ENCODE measurements at places on chromosomes 5 and 9.

DNA sequence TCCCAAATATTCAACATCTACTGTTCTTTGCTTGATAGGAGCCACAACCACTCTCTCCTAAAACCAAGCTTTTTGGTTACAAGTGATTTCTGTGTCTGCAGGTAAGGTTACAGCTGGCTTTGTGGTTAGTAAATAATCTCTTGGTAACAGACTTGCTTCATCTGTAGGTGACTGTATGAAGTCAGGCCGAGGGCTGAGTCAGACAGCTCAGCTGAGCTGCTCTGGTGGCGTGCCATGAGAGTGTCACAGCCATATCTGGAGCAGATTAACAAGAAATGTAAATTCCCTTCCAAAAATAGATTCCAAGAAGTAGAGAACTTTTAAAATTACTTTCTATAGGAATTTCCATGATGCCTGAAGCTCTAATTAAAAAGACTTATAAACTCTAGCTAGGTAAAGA lies 23.7 kb upstream of the TAS2R1 start:
- DNase-seq: no peak
- H3K4me3 ChIP-seq: no peak overlapping the region
- H3K36me3 ChIP-seq: no peaks in the 10 kb centered on the region
- no peak overlapping the region for H3K27ac ChIP-seq
- no peaks in the 10 kb centered on the region for H3K27me3 ChIP-seq

- no peak overlapping the region for H3K4me3 ChIP-seq
- no peak for DNase-seq
- H3K4me1 ChIP-seq: peaks cover 7% of the 10 kb centered on the region
- H3K36me3 ChIP-seq: no peaks in the 10 kb centered on the region
- no peak overlapping the region for H3K27ac ChIP-seq
Measured at GRCh38 chr9:70441622-70442021, 27.2 kb upstream of the KLF9 start.

DNA sequence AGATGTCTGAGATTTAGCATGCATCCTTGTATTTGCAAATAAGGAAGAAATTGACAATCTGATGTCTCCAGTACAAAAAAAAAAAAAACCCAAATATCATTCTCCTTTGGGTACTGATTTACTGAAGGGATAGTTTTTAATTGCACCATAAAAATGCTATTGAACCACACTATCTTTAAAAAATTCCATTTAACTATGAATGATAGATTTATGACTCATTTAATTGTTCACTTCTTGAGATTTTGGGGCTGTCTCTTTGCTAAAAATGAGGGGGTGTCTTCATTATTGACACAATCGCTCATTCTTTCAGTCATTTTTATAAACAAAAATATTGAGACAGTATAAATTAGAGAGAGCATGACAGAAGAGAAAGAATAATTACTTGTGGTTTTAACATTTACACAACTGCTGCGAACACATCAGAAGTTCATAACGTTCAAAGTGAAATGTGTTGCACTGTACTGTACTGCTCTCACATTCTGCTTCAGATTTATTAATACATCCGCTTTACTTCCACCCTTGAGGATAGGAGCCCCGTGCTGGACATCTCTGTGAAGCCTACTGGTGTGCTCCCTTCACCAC lies 142.3 kb downstream of the MEF2C start:
- H3K36me3 ChIP-seq: no peaks in the 10 kb centered on the region
- H3K27me3 ChIP-seq: peaks cover 9% of the 10 kb centered on the region
- H3K27ac ChIP-seq: no peak overlapping the region
- H3K4me1 ChIP-seq: peaks cover 2% of the 10 kb centered on the region

DNA sequence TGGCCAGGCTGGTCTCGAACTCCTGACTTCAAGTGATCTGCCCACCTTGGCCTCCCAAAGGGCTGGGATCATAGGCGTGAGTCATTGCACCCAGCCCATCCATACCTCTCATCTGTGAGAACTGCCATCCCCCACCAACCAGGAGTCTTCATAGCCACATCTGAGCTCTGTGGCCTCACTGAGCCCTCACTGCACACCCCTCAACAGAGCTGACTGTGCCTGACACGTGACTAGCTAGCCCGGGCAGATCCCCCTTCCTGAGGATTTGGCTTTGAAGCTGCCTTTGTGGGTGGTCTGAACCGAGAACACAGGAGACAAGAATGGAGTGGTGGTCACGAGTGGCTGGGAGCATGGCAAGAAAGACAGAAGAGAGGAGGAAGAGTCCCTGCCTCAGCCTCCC lies 15.6 kb downstream of the AK8 start:
- H3K4me1 ChIP-seq: peaks cover 13% of the 10 kb centered on the region
- no peak overlapping the region for H3K27ac ChIP-seq
- no peak for DNase-seq
- no peaks in the 10 kb centered on the region for H3K36me3 ChIP-seq
- H3K4me3 ChIP-seq: no peak overlapping the region

GRCh38 chr5:94784536-94785505 lies 166.4 kb downstream of the SLF1 start:
- H3K4me1 ChIP-seq: peaks cover 2% of the 10 kb centered on the region
- DNase-seq: no peak
- no peaks in the 10 kb centered on the region for H3K27me3 ChIP-seq
- no peaks in the 10 kb centered on the region for H3K36me3 ChIP-seq
- H3K4me3 ChIP-seq: no peak overlapping the region
- H3K27ac ChIP-seq: no peak overlapping the region

DNA sequence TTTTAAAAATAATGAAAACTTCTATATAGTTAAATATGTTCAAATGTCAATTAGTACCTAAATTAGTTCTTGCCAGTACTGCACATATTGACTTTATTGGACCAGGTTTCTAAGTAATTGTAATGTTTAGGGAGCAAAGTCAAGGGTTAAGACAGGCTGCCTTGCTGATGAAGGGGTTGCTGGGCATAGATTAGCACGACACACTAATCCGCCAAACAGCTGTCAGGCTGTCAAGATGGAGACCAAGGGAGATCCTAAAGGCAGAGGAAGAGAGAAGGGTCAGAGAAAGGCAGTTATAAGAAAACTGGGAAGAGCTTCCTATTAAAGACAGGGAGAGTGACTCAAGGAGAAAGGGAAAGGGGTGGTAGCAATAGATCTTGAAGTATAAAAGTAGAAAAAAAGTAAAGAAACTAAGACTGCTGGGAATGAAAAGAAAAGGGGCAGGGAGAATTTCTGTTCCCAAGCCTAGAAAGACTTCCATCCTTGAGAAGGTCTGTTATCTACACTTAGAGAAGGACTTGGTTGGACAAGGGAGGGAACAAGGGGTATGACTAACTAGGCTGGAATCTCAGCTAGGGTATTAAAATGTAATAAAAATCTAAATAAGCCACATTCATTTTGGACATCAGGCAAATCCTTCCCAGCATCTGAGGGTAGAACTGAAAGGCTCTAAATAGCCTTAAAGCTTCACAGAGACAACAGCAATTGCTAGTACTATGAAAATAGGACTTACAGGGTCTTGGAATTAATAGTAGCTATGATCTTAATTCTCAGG lies 188.7 kb downstream of the FBXL17 start:
- no peak overlapping the region for H3K4me3 ChIP-seq
- H3K27ac ChIP-seq: no peak overlapping the region
- no peaks in the 10 kb centered on the region for H3K27me3 ChIP-seq
- H3K36me3 ChIP-seq: peaks cover 4% of the 10 kb centered on the region
- no peak for DNase-seq

GRCh38 chr9:68533678-68534077 lies 7.0 kb downstream of the TMEM252 start:
- no peak overlapping the region for H3K4me3 ChIP-seq
- peaks cover 8% of the 10 kb centered on the region for H3K27me3 ChIP-seq
- DNase-seq: no peak

DNA sequence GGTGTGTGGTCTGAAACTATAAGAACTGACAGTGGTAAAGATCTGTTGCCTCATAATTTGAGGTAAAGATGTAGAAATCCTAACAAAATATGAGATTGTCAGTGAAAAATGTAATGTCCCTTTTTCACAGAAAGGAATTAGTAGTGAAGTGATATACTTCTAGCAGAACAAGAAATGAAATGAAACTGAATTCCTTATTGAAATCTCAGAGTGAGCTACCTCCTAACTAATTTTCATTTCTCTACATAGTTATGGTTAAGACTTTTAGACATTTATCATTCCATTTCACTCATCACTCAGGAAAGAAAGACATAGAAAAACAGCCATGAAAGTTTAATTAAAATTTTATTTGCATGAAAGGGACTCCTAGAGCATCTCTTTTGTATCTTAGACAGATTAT lies 48.7 kb downstream of the TMEM174 start:
- H3K36me3 ChIP-seq: no peaks in the 10 kb centered on the region
- no peak overlapping the region for H3K27ac ChIP-seq
- DNase-seq: no peak
- no peaks in the 10 kb centered on the region for H3K4me1 ChIP-seq
- peaks cover 74% of the 10 kb centered on the region for H3K27me3 ChIP-seq

DNA sequence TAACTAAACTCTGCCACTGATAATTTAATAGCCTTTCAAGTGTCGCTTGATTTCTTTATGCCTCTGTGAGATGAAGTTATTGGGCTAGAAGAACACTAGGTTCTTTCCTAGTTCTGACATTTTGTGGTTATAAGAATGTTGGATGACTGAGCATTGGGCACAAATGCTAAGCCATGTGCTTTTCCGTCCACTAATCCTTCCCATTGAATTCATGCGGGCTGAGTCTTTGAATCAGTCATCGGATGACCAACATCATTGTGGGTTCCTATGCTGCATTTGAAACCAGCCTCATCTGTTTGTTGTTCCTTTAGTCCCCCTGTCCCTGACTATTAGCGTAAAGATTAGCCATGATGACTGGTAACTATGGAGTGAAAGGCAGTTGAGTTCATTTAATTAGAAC lies 58.5 kb downstream of the ALDH1A1 start:
- no peaks in the 10 kb centered on the region for H3K4me1 ChIP-seq
- no peak overlapping the region for H3K4me3 ChIP-seq
- DNase-seq: no peak
- H3K27me3 ChIP-seq: peaks cover 7% of the 10 kb centered on the region
- no peak overlapping the region for H3K27ac ChIP-seq
- H3K36me3 ChIP-seq: no peaks in the 10 kb centered on the region

DNA sequence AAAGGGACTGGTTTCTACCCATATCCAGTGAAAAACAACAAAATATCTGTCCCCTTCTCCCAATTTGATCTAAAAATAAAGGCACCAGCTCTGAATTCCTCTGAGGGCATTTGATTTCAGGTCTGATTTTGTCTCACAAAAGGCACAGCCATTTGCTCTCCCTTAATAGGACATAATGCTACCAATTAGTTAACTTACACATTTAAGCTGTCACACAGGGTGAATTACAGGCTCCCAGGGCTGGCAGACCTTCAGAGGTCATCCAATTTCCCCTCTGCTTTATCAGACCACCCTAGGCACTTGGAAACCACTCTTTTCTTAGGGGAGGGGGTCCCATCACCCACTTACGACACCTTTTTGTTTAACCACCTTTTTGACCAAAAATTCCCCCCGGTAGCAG lies 319.9 kb downstream of the SPOCK1 start:
- no peak for DNase-seq
- no peak overlapping the region for H3K27ac ChIP-seq
- peaks cover 5% of the 10 kb centered on the region for H3K27me3 ChIP-seq
- no peaks in the 10 kb centered on the region for H3K4me1 ChIP-seq
- no peaks in the 10 kb centered on the region for H3K36me3 ChIP-seq

- H3K4me1 ChIP-seq: no peaks in the 10 kb centered on the region
- no peaks in the 10 kb centered on the region for H3K36me3 ChIP-seq
- H3K4me3 ChIP-seq: no peak overlapping the region
- no peak overlapping the region for H3K27ac ChIP-seq
- DNase-seq: no peak
Measured at GRCh38 chr5:118548761-118549720, 439.3 kb downstream of the DTWD2 start.

DNA sequence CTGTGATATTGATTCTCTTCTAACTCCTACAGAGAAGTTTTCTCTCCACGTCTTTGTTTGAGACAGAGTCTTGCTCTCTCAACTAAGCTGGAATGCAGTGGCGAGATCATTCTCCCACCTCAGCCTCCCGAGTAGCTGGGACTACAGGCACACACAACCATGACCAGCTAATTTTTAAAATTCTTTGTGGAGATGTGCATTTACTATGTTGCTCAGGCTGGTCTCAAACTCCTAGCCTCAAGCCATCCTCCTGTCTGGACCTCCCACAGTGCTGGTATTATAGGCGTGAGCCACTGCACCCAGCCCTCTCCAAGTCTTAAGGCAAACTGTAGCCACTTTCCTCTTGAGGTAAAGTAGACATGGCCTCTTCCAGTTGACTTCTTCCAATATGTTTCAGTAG lies 72.2 kb downstream of the SNX18 start:
- peaks cover 1% of the 10 kb centered on the region for H3K36me3 ChIP-seq
- H3K27me3 ChIP-seq: no peaks in the 10 kb centered on the region
- peaks cover 2% of the 10 kb centered on the region for H3K4me1 ChIP-seq
- no peak overlapping the region for H3K4me3 ChIP-seq
- no peak overlapping the region for H3K27ac ChIP-seq
- no peak for DNase-seq

DNA sequence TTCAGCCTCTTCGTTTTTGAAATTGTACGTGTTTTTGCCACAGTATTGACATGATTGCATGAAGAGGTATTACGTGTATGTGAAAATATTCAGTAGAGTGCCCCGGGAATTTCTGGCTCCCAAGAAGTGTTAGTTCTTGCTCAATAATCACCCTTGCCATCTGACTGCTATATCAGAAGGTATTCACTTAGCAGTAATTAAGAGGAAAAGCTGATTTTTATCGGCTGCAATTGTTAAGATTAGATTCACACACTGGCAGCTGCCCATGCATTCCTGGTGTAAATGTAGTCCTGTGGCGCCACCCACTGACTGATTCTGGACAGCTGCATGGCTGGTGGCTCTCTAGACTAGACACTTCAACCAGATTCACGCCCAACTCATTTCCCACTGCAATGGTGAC lies 440.1 kb upstream of the ADAMTS16 start:
- peak; percentile 11 for DNase-seq
- no peak overlapping the region for H3K27ac ChIP-seq
- H3K36me3 ChIP-seq: no peaks in the 10 kb centered on the region
- no peaks in the 10 kb centered on the region for H3K27me3 ChIP-seq
- no peaks in the 10 kb centered on the region for H3K4me1 ChIP-seq
- no peak overlapping the region for H3K4me3 ChIP-seq

DNA sequence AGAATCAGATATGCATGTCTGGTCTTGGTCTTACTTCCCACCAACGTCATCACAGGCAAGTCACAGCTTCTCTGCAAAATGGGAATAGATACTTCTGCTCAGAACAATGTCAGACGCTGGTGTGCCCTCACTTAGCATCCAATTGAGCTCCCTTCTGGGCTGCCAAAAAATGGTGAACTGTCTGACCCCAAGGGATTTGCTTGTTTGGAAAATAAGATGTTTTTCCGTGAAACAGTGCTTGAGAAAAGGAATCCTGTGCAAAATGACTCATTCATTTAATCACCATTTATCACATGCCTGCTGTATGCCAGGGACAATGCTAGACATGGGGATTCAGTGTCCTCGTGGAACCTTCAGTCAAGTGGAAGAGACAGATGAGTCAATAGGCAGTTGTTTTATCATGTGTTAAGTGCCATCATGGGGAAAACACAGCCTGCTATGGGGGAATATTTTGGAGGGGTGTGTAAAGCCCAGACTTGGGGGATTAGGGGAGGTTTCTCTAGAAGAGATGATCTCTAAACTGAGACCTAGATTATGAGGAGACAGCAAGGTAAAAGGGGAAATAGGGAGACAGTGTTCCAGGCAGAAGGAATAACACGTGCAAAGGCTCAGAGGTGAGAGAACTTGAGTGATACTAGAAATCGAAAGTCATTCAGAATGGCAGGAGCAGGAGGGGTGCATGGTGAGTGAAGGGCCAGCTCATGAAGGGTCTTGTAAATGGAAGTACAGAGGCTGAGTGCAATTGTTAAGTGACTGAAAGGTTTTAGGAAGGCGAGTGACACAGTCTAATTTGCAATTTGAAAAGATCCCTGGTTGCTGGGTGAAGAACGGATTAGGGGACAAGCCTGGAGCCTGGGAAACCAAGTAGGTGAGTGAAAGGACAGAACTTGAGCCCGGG lies 3.9 kb downstream of the NIPAL4 start:
- no peak for DNase-seq
- H3K36me3 ChIP-seq: no peaks in the 10 kb centered on the region
- H3K4me3 ChIP-seq: no peak overlapping the region
